ENCODE measurements at places on chromosomes 3 and 15. TPM values are rescaled to one million over a fixed set of nuclear protein-coding genes. Genes with fewer than 3 reads are reported as not detected.

The TTLL13 gene
- 0.20 TPM for polyA plus RNA-seq

GRCh38 chr3:138137861-138138260 is 5.7 kb upstream of the A4GNT start:
- no peak for DNase-seq

DNA sequence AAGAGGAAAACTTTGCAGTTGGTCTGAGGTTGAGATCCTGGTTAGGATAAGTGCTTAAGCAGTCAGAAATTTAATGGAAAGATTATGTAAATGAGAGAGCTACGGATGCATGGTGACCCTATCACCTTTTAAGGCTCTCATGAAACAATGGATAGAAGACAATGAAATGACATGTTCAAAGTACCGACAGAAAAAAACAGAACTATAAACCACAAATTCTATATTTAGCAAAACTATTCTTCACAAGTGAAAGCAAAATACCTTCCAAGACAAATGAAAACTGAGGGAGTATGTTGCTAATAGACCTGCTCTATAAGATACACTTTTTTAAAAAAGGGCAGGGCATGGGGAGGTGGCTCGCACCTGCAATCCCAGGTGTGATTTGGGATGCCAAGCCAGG is 32.2 kb downstream of the DNAAF4 start:
- no peak for DNase-seq

DNA sequence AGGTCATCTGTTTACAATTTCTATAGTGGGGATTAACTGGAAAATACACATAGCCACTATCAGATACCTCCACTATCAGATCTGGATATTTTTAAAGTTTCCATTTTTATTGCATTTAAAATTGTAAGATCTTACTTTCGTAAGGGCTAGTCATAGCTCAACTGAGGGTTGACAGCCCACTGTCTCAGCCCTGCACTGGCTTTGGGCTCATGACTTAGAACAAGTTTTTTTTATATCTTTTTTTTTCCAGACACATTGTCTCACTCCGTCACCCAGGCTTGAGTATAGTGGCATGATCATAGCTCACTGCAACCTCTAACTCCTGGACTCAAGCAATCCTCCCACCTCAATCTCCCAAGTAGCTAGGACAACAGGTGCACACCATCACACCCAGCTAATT is 48.8 kb upstream of the DNAJC13 start:
- no peak for DNase-seq

GRCh38 chr3:11596387-11596786 is 47.3 kb downstream of the VGLL4 start:
- DNase-seq = no peak

The UPK1B gene
- 0.11 TPM for polyA plus RNA-seq

The AP4E1 gene
- 7.7 TPM for polyA plus RNA-seq
